ENCODE measurements at places on chromosomes 5 and 9. TPM values are rescaled to one million over a fixed set of nuclear protein-coding genes. Genes with fewer than 3 reads are reported as not detected.

The SYNPO gene
- 1.3 TPM for total RNA-seq

The SLC4A9 gene
- total RNA-seq: not detected

The QRFP gene
- not detected for total RNA-seq

The FOXD4L5 gene
- total RNA-seq: not detected

The C5orf34 gene
- total RNA-seq: 7.6 TPM

The FBXL7 gene
- 6.8 TPM for total RNA-seq

The UAP1L1 gene
- 5.5 TPM for total RNA-seq

The FAM151B gene
- 3.1 TPM for total RNA-seq

The UNC5A gene
- total RNA-seq: not detected

The PKD2L2 gene
- not detected for total RNA-seq

The CCNO gene
- total RNA-seq: not detected

The OR13C9 gene
- total RNA-seq: not detected

The PPP2CA gene
- total RNA-seq: 234 TPM
